ENCODE measurements at places on chromosomes 12 and 14.

DNA sequence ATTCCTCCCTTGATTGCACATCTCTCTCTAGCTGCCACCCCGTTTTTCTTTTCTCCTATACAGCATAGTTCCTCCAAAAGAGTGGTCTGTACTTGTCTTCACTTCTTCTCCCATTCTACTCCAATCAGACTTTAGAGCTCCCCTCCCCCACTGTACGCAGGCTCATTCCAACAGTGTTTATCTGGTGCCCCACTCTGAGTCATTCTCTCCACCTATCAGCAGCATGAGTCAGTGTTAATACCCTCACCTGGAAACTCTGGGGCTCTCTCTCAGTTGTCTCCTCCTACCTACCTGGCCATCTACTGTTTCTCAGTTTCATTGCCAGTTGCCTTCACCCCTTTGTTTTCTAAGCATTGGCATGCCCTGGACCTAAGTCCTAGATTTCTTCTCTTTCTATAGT lies 175.1 kb upstream of the ARHGAP5 start:
- no peak for DNase-seq

DNA sequence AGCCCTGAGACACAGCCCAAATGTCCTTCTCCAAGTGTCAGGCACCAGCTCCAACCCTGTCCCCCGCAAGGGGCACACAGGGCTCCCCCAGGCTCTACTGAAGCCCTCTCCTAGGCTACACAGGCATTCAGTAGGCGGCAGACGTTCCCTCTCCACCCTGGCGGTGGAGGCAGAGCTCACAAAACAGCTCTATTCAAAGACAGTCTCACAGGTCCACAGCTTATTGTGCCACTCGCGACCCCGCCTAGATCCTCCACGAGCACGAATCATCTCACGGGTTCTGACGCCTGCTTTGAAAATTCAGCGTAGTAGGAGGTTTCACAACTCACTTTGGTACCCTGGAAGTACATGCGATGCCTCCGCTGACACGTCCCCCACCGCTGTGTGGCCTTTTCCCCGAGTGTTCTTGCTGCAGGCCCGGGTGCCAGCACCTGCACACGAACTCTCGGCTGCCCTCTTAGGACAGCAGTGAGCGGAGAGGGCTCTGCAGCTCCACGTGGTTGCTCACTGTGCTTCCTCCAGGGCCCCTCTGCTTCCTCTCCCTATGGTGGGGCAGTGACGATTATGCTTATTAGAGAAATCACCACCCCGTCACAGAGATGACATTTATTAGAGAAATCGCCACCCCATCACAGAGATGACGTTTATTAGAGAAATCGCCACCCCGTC lies 78.5 kb downstream of the ADGRD1 start:
- DNase-seq = no peak

DNA sequence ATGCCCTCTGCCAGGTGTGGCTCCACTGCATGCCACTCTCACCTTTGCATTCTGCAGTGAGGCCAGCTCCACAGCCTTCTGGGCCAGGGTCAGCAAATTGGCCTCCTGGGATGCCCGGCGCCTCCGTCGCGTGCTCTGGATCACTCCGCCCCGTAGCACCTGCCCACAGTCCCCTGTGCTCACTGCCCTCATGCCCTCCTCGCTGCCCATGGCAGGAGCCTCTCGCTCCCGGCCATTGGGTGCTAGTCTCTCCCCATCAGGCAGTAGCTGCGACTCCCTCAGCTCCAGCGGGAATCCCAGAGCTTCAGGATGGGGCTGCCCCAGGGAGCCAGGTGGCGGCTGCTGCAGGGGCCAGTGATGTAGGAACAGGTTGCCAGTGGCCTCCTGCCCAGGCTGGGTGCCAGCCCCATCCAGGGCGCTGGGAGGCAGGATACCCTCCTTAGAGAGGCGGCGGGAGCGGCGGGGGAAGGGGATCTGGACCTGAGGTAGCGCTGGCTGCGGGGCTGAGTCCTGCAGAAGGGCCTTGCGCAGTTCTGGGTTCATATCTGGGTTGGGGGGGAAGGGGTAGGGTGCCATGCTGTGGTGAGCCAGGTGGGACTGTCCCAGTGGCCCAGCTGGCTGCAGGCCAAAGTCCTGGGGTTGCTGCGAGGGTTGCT lies 24.5 kb upstream of the PNMA1 start:
- no peak for DNase-seq

GRCh38 chr14:52596320-52596719 lies 43.7 kb downstream of the GPR137C start:
- DNase-seq = peak; percentile 6

- DNase-seq = no peak
Observed at GRCh38 chr12:27843714-27844245, 63.7 kb upstream of the MANSC4 start.

- DNase-seq = no peak
Observed at GRCh38 chr14:74671789-74672188, 41.1 kb downstream of the AREL1 start.

GRCh38 chr12:99605-100004 lies 33.0 kb downstream of the IQSEC3 start:
- no peak for DNase-seq

DNA sequence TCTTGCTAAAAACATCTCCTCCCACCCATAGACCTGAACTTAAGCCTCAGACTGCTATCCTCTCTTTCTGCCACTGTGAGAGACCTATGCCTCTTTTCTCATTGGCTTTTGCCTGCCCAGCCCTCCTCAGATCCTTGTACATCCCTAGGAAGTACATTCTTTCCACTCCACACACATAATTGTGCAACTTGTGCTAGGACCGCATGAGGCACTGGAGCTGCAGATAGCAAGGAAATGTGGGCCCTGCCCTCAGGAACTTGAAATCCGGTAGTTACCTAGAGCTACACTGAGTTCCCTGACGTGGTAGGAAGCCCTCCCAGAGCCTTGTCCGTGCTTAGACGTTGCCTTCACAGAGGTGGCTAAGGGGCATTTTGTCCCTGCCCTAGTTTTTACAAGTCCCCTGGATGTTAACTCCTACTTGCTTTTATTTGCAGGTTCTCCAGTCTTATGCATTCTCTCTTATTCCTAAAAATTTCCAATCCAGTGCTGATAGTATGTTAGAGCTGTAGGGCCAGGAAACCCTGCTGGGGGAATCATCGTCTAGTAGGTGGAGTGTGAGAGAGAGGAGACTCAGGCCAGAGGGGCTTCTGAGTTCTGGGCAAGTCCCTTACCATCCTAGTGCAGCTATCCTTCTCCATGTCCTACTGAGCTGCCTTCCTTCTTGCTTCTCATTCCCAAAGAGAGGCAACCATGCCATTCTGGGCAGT lies 41.3 kb downstream of the NTF3 start:
- no peak for DNase-seq

GRCh38 chr14:71116568-71117122 lies 209.4 kb downstream of the PCNX1 start:
- DNase-seq = no peak

- no peak for DNase-seq
Observed at GRCh38 chr12:5785601-5786000, 159.5 kb downstream of the ANO2 start.

DNA sequence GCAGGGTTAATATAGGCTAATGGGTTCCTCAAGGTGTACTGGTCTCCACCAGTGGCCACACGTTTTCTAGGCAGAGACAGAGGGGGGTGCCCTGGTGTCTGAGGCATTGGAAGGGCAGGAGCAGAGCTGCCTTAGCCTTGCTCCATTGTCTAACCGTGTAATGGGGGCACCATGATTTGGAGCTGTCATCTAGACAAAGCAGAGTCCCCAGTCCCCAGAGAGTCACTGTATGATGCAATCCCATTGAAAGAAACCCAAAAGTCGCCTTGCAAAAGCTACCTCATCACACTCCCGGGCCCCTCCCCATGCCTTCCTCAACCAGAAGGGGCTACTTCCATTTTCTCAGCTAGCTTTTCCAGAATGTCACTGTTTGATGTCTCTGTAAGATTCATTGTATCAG lies 487.1 kb downstream of the AACS start:
- DNase-seq = no peak

DNA sequence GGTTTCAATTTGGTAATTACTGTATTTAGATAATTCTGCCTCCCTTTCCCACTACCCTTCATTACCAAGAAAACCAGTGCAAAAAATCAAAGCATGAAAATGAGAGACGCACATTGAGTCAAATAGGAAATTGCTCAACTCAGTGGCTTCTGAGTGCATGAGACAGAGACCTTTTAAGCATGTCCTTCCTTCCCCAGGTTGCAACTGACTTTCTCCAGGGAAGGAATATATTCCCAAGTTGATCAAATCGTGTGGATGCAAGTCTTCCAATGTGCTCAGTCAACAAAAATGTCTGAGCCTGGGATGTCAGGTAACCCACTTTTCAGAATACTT lies 12.9 kb downstream of the BMP4 start:
- DNase-seq = no peak

- no peak for DNase-seq
Observed at GRCh38 chr12:121712190-121712460, 427 bp upstream of the TMEM120B start.

- DNase-seq = no peak
Observed at GRCh38 chr14:104287301-104288009, 149.1 kb downstream of the KIF26A start.

- no peak for DNase-seq
Observed at GRCh38 chr12:97536353-97536752, 73.7 kb downstream of the RMST start.

DNA sequence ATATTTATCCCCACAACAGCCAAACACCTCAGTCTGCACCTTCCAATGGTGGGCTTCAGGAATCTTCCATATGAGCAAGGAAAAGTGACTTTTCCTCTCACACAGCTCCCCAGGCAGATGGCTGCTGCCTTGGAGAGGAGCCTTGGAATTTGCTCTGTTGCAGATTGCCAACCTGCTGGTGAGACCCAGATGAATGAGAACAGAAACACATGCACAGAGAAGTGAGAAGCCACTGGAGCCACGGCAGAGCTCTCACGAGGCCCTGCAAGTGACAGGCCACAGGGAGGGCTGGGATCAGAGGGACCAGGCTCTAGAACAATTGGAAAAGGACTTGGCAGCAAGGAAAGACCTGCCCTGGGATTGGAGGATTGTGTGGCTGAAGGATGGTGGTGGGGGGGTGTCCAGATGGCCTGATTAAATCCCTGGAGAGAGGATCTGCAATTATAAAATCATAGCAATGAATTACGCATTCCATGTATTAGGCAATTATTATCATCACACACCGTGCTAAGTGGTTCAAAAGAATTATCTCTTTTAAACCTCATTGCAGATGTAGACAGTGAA lies 84.9 kb upstream of the PWP1 start:
- DNase-seq = no peak

GRCh38 chr12:78194448-78194847 lies 363.8 kb downstream of the NAV3 start:
- DNase-seq = no peak

DNA sequence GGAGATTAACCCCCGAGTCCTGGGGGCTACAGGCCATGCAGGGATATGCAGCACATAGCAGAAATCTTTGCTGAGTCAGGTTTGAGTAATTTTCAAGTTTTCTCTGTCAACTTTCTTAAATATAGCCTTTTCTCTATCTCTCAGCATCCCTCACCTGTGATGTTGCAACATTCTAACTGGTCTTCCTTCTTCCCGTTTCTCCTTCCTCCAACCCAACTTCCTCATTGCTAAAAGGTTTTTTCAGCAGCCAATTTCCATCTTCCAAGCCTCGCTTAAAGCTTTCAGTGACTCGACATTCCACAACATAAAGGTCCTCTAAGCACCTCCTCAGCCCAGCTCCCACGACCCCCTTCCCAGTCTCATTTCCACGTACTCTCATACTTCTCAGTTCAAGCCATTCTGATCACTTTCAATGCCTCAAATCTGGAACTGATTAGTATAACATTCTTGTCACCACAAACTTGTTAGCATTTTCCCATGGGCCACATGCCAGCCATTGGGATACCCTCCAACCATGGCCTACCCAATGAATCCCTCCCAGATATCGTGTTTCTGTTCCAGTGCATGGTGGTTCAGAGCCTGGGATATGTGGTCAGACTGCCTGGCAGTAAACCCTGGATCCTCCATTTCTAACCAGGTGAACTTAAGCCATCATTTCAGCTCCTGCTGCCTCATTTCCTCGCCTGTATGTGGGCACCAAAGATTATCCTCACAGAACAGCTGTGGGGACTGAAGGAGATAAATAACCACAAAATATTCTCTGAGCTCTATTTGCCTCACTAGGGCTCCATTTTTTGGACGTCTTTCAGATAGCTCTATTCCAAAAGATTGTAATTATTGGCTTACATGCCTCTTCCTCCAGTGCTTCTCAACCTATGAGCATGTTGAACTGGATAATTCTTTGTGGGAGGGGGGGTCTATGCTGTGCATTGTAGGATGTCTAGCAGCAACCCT lies 65.8 kb downstream of the KCNK10 start:
- DNase-seq = no peak

GRCh38 chr14:36293824-36294223 lies 26.6 kb downstream of the MBIP start:
- no peak for DNase-seq

DNA sequence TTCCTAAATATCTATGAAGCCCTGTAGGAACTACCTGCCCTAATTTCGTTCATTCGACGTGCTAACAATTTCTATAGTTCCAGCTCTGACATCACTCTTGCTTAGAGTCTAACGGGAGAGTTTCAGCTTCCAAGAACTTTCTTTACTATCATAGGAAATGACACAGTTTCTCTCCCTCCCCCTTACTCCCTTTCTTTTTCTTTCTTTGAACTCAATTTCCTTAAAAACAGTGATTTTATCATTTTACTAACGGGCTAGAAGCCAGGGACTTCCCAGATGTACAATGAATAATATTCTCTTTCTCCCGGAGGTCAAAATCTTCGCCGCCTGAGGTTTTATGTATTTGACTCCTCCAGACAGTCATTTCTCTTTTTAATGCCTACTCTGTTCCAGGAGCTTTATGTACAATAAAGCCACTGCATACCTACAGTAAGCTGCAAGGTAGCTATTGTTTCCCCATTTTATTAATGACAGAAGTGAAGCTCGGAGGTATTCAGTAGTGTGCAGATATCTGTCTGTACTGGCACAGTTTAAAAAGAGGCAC lies 15.7 kb downstream of the SMCO2 start:
- DNase-seq = no peak

DNA sequence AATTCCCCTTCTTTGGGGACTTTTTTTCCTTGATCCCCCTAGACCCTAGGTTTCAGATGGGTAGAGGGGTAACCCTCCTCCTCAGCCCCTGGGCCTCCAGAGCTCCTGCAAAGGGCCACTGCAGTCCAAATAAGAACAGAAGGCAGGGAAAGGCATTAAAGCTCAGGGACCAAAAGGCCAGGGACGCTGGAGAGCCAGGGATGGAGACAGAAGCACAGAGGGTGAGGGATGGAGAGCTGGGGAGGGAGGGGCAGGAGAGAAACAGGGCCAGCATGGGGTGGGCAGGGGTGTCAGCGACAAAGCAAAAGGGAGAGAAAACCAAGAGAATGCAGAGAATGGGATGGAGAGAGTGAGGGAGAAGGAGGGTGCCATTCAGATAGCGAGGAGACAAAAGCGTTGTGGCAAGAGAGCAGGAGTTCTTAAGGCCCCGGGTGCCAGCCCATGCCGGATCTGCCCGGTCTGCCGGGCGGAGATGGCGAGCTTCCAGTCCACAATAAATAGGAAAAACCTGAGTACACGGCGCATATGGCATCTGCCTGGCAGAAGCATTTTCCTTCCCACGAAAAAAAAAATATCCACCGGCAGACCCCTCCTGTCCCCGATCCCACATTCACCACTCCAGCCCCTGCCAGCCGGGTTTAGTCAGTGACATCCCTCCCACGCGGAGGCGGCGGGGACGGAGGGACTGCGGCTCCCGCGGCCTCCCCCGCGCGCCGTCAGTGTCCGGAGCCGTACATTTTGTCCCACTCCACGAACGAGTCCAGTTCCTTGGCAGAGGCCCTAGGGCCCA lies 28.6 kb downstream of the FIGNL2 start:
- DNase-seq = no peak

GRCh38 chr12:95214466-95214865 lies 2.8 kb downstream of the FGD6 start:
- no peak for DNase-seq
